ENCODE measurements at places on chromosomes 12 and 14.
A peak's percentile ranks its signal among the peaks of the same experiment; 100 is the strongest.

GRCh38 chr12:109053382-109054123, 1.2 kb downstream of the USP30 start:
- no peak for DNase-seq

- no peak for DNase-seq
These were observed 97.1 kb downstream of the DAD1 start for GRCh38 chr14:22491683-22492621.

DNA sequence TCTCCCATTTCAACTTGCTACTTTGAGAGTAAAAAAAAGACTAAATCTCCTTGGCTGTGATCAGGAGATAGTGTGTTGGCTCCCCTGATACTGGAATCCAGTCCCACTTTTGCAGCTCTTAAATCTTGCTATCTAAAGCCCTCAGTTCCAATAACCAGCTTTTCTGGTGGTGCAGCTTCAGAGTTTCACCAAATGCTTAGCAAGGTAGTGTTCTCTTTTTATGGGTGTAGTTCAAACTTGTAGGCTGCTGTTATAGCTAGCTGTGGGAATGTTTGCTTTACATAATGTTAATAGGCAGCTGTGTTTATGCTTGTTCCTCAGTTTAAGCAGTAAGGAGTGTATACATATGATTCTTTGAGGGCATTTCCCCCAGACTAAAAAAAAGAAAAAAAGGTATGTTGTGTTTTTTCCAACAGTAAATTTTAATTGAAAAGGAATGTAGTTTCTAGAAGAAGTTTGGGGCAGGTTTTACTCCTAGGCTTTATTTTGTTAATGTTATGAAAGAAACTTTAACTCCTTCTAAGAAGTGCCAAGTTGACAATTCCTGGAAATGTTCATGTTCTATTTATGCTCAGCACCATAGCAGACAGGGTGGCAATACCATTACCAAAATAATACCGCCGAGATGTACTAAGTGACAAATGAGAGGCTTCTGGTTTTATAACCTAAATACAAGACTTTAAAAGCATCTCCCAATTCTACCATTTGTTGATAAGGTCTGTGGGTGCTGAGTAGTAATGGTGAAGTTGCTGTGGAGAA, 12.1 kb downstream of the CRADD start:
- DNase-seq: no peak

- DNase-seq: no peak
These were observed 194.6 kb upstream of the PRMT8 start for GRCh38 chr12:3296409-3296701.

DNA sequence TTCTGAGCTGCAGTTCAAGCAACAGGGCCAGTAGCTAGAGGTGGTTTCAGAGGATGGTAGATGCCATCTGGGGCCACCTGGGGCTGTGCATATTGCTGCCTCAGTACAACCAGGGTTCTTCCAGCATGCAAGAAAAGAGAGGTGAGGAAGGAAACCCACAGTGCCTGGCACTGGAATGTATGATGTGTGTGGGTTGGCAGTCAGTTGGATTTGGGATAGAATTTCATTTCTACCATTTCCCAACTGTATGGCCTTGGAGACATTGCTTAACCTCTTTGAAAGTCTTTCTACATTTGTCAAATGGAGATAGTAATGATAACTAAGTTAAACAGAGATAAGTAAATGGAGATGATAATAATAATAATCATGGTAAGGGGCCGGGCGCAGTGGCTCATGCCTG, 10.2 kb upstream of the LRRC10 start:
- no peak for DNase-seq

- no peak for DNase-seq
These were observed 974.3 kb downstream of the VRK1 start for GRCh38 chr14:97771340-97772045.

GRCh38 chr12:70366581-70367257, 629 bp downstream of the KCNMB4 start:
- peak; percentile 66 for DNase-seq

GRCh38 chr12:8951744-8952143, 2.3 kb upstream of the M6PR start:
- DNase-seq: no peak

GRCh38 chr14:79161571-79161970, 991.4 kb downstream of the NRXN3 start:
- no peak for DNase-seq

GRCh38 chr12:39572551-39572950, 47.1 kb downstream of the ABCD2 start:
- DNase-seq: no peak

GRCh38 chr12:117699118-117699517, 269.7 kb downstream of the KSR2 start:
- no peak for DNase-seq

GRCh38 chr14:90815822-90816662, at the start of gene TTC7B:
Gene TTC7B (minus strand): TSS chr14:90816430. CDS start chr14:90816295, 135 bp downstream.
- DNase-seq: no peak

DNA sequence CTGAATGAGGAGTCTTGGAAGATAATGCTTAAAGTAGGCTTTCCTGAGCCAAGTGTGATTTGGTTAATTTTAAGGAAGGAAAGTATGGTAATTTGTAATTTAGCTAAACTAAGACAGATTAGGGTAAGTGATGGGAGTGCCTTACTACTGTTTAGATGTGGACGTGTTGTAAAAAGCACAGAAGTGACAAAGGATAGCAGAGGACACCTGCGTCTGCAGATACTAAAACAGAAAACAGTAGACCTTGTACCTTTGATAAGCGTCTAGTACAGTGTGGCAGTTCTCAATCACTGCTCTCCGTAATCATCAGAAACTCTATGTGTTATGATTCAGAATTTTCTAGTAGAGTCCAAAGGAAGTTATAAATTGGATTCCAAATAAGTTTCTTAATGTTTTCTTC, 58.0 kb downstream of the MIA2 start:
- DNase-seq: no peak

DNA sequence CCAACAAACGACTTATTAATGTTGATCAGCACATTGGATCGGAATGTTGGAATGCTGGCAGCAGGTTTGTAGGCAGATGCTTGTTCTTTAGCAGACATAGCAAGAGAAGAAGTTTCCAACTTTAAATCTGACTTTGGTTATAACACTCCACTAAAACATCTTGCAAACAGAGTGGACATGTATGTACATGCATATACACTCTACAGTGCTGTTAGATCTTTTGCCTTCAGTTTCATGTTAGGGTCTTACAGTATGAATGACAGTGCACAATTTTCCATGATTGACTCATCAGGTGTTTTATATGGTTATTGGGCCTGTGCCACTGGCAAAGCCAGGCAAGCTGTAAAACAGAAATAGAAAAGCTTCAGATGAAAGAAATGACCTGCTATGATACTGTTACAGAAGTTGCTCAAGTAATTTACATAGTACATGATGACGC, 14.3 kb upstream of the DHRS7 start:
- no peak for DNase-seq

DNA sequence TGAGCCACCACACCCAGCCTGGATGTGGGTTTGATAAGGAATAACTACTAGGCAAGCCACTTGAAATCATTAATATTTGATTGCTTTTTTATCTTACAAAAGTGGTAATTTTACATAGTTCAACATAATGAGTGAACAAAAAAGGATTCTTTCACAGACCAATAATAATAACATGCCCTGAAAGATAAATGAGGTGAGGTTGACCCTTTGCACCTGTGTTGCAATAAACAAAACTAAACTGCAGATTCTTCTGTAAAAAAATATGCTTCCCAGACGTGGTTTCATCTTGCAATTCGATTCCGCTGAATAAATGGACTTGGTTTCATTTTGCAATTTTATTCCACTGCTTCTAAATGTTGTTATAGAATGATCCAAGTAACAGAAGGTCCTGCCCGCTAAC, 1514.9 kb upstream of the TMEM132C start:
- no peak for DNase-seq

DNA sequence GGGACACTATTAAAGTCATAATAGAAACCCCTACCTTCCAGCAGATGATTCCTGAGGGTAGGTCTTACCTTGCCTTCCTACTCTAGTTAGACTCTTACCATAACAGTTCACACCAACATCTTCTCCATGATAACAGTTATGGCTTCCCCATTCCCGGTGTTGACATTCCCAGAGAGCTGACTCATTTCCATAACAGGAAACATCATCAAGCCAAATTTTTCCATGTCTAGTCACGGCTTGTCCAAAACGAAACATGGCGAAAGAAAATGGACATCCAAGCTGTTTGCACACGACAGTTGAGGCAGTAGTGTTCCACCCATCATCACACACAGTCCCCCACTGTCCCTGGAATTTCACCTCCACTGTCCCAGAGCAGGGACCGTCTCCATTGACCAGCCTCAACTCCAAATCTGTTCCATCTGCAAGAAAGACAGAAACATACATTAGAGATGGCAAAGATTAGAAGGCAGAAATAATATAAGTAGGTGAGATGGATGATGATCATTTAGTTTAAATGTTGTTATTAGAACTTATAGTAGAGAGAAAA, 10.6 kb downstream of the CD163L1 start:
- no peak for DNase-seq

DNA sequence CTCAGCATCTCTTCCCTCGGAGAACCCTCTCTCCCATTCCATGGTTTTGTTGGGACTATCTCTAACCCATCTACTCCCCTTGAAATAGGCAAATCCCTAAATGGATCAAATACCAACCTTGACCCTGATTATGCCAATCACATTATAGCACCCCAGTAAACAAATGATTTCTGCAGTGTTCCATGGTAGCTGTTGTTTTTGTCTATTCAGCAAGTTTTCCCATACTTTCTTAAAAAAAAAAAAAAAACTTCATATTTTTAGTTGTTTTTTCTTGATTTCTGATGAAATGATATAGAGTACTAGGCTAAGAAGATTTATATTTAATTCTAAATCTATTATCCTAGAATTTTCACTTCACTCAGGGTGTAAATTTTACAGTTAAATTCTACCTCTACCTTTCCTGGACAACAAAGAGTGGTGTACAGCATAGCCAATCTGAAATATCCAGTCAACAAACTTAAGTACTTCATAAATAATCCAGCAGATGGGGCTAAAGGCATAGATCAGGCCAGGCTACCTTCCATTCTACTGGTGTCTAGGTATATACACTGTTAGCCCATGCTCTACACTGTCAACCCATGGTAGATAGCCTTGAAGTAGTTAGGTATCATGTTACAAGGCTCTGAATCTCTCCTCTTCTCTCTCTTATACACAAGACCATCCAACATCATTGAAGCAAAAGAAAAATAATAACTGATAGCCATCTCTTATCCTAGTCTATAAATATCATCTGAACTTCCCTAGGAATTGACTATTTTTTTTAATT, 82.2 kb downstream of the PLEKHG7 start:
- peak; percentile 80 for DNase-seq

- DNase-seq: peak; percentile 97
These were observed 6.2 kb downstream of the COA8 start for GRCh38 chr14:103568952-103569351.

GRCh38 chr12:114848666-114849065, 164.7 kb upstream of the TBX3 start:
- no peak for DNase-seq

GRCh38 chr12:115449526-115449925, 765.6 kb upstream of the TBX3 start:
- no peak for DNase-seq

DNA sequence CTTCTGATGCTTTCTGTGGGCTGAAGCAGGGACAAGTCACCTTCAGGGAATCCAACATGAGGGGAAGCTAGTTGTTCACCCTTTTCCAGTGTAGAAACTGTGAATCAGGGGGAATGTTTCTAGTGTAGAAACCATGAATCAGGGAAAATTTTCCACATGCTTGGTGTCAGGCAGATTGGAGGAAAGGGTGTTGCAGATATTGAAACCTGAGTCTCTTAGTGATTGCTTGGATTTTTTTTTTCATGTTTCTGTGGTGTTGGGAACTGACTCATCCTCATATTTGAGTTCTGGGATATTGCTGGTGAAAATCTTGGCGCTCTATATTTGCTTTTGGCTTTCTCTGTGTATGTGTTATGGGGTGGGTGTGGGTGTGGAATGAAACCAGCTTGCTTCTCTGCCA, 144.5 kb upstream of the FBXO33 start:
- no peak for DNase-seq

GRCh38 chr12:110742096-110742717, 484 bp downstream of the PPP1CC start:
- no peak for DNase-seq

GRCh38 chr12:3168223-3169221, 91.3 kb downstream of the TSPAN9 start:
- no peak for DNase-seq

DNA sequence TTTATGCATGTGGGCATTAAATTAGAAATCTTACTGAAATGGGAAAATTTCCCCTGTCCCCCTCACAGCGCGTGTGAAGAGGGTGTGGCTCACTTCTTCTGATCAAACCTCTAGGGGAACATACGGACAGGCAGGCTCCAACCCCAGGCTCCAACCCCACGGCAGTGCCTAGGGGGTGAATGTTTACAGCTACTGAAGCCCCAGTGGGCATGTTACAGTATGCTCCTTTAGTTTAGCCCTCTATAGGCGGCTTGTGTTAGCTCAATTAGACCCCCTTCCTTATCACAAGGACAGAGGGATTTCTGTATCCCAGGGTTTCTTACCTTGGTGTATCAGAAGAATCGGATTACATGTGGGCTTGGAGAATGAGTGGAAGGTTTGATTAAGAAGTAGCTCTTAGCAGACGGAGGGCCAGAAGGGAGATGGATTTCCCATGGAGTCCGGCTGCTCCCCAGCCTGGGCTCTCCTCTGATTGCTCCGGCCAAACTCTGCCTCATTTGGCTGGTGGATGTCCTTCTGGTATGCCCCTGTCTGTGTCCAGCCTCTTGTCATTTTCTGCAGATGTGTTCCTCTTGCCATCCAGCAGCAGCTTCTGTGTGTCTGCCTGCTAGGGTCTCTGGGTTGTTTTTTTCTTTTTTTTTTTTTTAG, 223.7 kb downstream of the TMTC2 start:
- no peak for DNase-seq

DNA sequence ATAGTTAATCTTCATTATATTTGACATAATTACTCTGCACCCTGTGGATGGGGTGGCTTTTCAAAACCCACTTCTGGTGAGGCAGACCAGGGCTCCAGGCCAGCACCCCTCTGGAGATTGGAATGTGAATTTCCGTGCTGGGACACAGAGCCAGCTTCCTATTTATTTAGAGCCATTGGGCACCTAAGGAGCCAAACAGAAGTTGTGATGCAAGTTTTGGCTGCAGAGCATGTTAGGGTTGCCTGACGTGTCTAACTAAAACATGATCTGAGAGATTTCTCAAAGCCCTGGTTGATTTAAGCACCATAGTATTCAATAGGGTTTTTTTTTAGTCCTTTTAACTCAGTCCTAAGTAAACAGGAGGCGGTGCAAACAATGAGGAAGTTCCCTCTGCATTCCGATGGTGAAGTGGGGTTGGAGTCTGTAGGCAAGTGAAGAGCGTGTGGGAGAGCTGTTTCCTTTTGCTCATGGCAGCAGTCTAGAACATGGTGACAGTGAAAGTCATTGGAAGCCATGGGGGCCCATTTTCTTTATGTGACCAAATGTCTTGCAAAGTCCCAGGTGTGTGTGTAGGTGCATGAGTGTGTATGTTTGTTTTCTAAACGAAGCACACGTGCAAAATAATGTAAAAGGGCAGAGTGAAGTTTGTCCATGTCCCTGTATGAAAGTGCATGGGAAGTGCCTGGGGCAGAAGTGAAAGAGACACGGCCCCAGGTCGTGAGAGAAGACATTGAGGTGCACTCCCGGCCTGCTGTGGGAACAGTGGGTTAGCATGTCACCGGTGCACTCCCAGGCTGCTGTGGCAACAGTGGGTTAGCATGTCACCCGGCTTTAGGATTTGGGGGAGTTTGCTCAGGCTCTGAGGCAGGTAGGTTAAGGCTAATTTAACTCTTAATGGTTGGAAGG, 117.7 kb downstream of the PRKCH start:
- no peak for DNase-seq

All from NCI-H2227 treated with DMSO at 0.1 percent for 48 hours (cell line).